ENCODE measurements at places on chromosomes 7 and 10.

DNA sequence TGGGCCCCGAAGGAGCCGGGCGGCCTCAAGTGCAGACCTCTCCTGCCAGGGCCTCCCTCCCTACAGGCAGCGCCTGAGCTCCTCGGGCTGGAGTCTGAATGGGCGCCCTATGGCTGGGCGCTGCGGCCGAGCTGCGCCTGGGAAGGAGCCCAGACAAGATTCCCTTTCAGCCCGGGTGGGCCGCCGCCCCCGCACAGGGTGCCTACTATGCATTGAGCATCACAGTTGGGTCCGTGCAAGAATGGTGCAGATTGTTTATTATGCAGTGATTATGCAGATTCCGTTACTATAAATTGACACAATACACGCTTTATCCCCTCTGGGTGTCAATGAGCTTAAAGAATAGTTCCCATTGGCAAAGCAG is 77.2 kb upstream of the PDGFA start:
- DNase-seq = no peak

DNA sequence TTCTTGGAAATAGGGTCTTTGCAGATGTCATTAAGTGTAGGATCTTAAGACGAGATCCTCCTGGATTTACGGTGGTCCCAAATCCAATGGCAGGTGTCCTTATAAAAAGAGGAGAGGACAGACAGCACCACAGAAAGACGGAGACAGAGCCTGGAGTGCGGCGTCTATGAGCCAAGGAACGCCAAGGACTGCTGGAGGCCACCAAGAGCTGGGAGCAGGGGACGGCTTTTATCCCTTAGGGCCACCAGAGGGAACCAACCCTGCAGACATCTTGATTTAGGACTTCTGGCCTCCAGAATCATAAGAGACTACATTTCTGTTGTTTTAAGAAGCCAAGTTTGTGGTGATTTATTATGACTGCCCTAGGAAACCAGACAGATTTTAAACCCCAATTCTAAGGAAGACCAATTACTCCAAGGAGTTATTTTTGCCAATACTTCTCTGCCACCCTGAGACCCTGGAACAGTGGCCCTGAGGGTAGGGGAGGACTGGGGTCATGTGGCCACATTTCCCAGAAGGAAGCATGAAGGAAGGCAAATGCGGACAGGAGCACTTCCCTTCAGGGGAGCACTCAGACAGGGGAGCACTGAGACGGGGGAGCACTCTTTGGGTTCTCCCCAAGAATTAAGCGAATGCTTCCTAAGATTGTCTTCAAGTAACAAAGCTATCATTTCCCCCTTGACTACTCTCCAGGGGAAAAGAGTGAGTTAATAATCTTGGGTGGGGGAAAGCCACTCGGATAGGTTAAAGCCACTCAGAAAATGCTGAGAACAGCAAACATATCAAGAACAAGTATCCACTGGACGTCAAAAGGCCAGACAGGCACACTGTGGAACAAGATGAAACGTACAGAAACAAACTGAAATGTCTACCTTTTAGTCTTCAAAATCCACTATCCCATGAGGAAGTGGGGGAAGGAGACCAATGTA is 67.5 kb downstream of the CHST15 start:
- DNase-seq = no peak

DNA sequence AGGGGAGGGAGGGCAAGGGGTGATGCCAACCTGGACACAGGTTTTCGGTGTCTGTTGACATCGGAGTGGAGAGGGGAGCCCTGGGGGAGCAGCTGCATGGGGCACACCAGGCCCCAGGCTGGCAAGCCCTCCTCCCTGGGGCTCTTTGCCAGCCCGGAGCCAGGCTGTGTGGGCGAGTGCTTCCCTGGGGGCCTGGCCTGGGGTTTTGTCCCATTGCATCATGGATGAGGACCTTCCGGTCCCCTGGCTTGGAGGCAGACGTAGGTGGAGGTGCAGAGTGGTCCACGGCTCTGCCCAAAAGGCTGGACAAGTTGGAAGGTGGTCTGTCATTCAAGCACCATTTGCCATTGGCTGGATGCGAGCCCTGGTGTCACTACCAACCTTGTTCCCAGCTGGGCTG is 34.8 kb downstream of the ZMIZ1 start:
- DNase-seq = no peak

DNA sequence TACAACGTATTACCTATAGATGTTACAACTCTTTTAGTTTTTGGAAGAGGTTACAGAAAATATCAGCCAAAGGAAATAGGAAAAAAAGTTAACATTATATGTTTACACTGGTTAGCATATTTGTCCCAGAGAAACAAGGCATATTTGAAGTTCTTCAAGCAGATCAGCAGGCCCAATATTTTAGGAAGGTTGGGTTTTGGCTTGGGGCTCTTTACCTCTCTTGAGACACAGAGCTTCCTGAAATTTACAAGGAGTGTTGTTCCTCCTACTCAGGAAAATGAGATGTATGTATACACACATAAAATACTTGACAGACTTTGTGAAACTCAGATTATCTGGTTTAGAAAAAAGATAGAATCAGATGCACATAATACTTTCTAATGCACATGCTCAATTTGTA is 323.6 kb downstream of the HGF start:
- no peak for DNase-seq

GRCh38 chr10:109696462-109696861 is 226.8 kb downstream of the XPNPEP1 start:
- DNase-seq = no peak

- DNase-seq = no peak
Measured at GRCh38 chr10:112769611-112770370, 180.3 kb upstream of the TCF7L2 start.

- DNase-seq = no peak
Measured at GRCh38 chr7:110835849-110836248, 255.1 kb upstream of the LRRN3 start.

- peak; percentile 99 for DNase-seq
Measured at GRCh38 chr7:156640257-156640948, at the start of gene RNF32. RNF32 (plus strand) TSS chr7:156640774; CDS start chr7:156643878, 3,104 bp downstream.

- DNase-seq = no peak
Measured at GRCh38 chr10:17003651-17004286, 125.8 kb downstream of the CUBN start.

DNA sequence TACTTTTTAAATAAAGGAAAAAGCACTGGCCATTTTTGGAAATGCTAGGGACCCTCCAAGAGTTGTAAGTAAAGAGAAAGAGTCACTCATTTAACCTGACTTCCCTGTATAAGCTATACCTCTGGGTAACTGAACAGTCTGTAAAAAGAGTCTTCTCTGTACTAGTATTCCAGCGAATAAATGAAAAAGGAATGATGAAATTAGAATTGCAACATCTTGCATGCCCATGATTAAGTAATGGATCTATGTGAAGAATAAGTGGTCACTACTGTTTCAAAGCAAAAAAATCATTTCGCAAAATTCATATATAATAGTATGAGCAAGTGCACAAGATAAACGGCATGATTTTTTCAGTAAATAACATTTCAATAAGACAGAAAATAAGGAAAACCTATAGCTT is 116.8 kb downstream of the ZFAND4 start:
- no peak for DNase-seq
